CD4-positive, alpha-beta T cell treated with Interferon alpha-2 for 1 hour (primary cell): ENCODE measurements at places on chromosomes 16 and 17.

DNA sequence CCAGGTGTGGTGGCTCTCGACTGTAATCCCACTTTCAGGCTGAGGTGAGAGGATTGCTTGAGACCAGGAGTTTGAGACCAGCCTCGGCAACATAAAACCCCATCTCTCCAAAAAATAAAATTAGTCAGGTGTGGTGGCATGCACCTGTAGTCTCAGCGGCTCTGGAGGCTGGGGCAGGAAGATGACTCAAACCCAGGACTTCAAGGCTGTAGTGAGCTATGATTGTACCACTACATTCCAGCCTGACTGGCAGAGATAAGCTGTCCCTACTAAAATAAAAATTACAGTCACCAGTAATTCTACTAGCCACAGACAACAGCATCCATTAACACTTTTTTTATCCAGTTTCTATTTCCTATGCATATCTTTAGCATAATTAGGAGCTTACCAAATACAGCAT lies 176.3 kb downstream of the CPPED1 start:
- DNase-seq = no peak

DNA sequence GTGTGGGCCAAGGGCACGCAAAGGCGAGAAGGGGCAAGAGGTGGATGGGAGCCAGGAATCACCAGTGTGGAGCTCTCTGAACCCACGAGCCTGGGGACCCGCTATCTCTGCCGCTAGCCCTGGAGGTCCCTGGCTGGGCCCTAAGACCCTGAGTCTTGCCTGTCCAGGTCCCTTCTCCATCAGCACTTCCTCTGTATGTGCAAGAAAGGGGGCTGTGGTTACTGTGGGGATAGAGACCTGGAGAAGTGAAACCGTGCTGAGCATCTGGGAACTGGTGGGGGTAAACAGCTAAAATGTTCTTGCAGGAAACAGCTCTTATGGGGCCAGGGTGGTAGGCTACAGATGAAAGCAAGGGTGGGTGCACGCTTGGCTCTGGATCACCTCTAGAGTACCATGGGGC lies 3.1 kb downstream of the SPNS3 start:
- DNase-seq = no peak

GRCh38 chr16:87138316-87138715 lies 178.9 kb downstream of the C16orf95 start:
- DNase-seq = no peak

- no peak for DNase-seq
Observed at GRCh38 chr16:59522826-59523225, 788.7 kb upstream of the GOT2 start.

GRCh38 chr17:64056269-64057005 lies 36.0 kb upstream of the ICAM2 start:
- peak; percentile 40 for DNase-seq

- no peak for DNase-seq
Observed at GRCh38 chr17:15267996-15268395, 2.9 kb upstream of the PMP22 start.

- DNase-seq = no peak
Observed at GRCh38 chr17:80475910-80476876, at the start of gene NPTX1. TSS of gene NPTX1 (minus strand) at chr17:80476607. CDS start at chr17:80476446, 161 bp downstream.

DNA sequence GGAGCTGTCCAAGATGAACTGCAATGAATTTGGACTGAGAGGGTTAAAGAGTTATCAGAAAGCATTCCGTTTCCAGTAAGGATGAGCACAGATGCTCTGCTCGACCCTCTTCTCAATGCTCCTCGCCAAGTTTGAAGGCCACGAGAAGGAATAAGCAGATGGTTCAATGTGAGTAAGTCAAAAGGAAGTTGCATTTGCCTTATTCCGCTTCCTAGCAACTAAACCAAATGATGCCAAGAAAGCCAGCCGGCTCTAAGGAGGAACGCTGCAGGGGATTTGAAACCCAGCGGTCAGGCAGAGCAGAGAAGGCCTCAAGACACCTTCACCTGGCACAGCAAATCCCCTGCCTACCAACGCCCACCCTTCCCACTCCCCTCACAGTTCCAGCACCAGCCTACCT lies 52.1 kb upstream of the CNEP1R1 start:
- no peak for DNase-seq

GRCh38 chr17:5561736-5562571 lies 22.4 kb downstream of the NLRP1 start:
- DNase-seq = no peak

DNA sequence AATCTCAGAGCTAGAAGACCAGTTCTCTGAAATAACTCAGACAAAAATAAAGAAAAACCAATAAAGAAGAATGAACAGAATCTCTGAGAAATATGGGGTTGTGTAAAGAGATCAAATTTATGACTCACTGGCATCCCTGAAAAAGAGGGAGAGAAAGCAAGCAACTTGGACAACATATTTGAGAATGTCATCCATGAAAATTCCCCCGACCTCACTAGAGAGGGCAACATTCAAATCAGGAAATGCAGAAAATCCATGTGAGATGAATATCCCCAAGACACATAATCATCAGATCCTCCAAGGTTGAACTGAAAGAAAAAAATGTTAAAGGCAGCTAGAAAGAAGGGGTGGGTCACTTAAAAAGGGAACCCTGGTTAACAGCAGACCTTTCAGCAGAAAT lies 32.1 kb downstream of the TANC2 start:
- DNase-seq = no peak
